ENCODE measurements at places on chromosomes 4 and X. TPM values are rescaled to one million over a fixed set of nuclear protein-coding genes. Genes with fewer than 3 reads are reported as not detected.

Gene NPFFR2
- total RNA-seq: not detected

Gene GLRB
- 0.54 TPM for total RNA-seq

Gene TRMT2B
- total RNA-seq: 26.2 TPM

Gene SYN1
- not detected for total RNA-seq

Gene MAPK10
- 78.2 TPM for total RNA-seq

DNA sequence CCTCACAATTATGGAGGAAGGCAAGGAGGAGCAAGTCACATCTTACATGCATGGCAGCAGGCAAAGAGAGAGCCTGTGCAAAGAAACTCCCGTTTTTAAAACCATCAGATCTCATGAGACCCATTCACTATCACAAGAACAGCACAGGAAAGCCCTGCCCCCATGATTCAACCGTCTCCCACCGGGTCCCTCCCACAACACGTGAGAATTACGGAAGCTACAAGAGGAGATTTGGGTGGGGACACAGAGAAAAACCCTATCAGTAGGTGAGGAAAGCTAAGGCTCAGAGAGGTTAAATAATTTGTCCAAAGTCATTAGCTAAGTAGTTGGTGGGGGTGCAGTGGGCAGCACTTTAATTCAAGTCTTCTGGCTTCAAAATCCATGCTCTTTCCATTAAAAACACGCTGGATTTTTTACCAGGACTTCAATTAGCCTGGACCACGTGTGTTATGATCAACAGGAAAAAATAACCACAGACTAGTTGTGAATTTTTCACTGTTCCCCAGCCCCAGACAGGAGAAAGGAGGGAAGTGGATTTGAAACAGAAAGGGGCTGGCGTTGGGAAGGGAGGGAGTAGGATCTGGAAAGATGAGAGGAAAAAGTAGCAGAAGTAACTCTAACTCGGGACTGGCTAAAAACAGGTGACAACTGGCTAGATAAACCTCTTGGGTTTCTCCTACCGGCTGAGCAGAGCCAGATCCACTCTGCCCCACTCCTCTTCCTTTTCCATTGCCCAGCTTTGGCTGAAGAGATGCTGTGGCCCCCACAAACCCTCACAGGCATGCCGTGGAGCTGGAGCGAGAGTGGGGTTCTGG is 986 bp downstream of the MTMR8 start:
- DNase-seq: peak; percentile 1

DNA sequence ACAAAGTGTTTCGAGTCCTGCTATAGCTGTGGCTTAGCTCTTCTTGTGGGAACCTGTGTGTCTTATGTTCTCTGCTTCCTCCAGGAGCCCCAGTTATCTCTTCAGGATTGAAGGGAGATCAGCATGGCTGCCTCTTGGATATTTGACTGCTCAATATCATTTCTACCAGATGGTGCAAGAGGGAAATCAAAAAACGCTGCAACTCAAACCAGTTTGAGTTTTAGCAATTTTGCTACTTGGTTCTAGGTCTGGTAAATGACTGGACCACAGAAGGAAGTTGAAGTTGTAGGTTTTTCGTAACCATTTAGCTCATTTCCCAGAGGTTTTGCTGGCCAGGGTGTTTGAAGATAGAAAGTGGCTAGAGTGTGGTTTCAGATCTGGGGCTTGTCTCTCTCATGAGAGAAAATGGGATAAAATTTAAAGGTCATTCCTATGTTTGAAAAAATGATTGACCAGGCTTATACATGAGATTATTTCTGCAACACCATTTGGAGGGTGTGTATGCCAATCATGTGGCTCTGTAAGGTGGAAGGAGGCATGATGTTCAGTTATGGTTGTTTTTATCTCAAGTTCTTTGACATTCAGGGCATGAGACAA is 210.4 kb downstream of the SPRY1 start:
- no peak for DNase-seq

DNA sequence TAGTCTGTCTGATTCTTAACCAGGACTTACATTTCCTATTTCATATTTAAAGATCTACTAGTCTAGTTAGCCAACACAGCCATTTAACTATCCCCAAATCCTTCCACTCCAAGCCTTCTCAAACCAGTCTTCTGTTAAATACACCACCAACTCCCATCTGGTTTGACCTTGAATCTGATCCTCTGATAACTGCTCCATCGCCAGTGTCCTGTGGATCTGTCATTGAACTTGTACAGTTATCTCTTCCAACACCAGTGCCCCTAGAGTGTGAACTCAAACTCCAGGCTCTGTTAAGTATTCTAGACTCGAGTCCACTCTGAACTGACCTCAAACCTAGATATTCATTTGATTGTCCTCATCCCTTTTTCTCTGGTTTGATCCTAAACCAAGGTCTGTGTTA is 14.4 kb downstream of the WDR13 start:
- no peak for DNase-seq

- no peak for DNase-seq
These were observed 17.7 kb upstream of the N4BP2 start for GRCh38 chr4:40038977-40039376.

DNA sequence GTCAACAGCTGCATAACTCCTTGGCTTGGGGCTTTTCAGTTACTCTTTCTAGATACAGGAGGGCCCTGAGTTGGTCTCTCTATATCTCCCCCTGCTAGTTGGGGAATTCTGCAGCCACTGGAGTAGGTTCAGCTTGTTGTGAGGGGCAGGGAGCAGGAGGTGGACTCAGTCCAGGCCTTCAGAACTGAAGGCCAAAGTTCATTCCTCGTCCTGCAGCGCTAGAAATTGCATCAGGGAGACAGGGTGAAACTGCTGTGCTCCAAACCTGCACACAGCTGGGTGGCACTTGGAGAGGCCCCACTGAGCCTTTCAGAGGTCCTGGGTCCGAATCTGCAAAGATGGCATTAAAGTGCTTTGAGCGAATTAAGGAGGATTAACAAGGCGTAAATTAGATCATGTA is 24.9 kb upstream of the TRIM60 start:
- no peak for DNase-seq

DNA sequence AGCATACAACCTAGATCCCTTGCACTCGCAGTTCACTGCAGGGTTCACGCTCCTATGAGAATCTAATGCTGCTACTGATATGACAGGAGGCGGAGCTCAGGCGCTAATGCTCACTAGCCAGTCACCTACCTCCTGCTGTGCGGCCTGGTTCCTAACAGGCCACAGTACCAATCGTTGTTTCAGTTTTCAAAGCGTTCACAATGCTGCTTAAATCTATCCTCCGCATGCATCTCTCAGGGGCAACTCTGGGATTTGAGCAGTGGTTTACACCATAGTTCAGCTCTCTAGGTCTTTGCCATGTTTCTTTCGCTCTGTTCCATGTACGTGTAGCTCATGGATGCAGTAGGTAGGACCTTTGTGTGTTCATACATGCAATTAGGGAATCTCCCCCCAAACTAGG is 47.2 kb downstream of the CLOCK start:
- no peak for DNase-seq

- no peak for DNase-seq
These were observed 136.4 kb downstream of the REPS2 start for GRCh38 chrX:17082831-17083230.

- DNase-seq: no peak
These were observed 72.5 kb downstream of the EVC2 start for GRCh38 chr4:5635826-5636195.

DNA sequence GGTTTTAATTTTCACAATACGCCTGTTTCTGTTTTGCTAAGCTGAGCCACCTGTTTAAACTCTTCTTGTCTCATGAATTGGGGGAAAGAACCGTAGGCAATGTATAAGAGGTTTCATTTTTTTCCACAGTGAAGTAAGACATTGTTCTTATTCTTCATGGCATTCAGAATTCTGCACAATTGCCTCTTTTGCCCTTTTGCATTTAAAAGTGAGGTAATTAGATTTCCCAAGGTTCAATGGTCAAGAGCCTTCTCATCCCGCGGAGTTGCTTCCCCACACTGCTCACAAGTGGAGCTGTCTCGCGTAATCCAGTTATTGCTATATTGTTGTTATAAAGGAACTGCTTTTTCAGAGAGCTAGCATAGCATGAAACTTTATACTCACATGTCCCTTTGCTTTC is 90.9 kb upstream of the SPRY1 start:
- DNase-seq: peak; percentile 7

DNA sequence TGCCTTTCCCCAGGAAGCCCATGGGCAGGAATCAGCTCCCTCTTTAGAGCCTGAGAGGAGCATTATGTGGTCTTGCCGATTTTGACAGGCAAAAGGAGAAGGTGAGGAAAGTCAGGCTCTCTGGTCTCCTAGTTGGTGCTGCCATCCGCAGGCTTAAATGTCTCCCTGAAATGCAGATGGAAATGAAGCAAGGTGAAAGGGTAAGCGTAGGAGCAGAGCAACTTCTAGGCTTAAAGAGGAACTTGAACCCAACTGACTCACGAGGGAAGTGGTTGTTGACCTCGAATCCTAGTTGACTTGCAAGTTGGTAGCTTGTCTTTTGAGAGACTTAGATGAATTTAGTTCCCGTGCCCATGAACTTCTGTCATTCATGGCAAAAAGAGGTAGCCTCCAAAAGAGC is 205.9 kb downstream of the PTTG2 start:
- DNase-seq: no peak

DNA sequence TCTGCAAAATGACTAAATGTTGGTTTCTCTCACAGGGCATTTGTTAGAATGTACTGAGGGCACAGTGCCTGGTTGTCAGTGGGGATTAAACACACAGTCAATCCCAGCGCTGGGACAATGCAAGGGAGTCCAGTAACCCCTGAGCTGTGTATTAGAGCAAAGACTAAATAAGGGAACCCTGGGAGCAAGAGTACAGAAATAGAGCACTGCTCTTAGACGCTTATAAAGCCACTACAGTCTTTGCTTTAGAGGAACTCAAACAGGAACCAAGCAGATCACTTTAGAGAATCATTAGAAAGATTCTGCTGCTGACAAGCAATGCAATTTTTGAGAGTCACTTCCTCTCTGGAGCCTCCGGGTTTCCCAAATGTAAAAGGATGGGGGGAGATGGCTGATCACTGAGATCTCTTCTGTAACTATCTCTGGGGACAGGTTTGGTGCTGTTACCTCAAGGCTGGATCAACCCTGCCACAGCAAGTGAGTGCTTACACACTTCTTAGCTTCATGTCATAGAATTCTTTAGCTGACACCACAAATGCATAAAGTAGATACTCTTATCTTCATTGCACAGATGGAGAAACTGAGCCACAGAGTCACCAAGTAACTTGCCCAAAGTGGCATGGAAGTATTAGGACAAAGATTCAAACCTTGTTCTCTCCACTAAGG is 137.8 kb upstream of the CPEB2 start:
- no peak for DNase-seq

GRCh38 chr4:151876381-151876988 is 115.7 kb upstream of the GATB start:
- DNase-seq: no peak

DNA sequence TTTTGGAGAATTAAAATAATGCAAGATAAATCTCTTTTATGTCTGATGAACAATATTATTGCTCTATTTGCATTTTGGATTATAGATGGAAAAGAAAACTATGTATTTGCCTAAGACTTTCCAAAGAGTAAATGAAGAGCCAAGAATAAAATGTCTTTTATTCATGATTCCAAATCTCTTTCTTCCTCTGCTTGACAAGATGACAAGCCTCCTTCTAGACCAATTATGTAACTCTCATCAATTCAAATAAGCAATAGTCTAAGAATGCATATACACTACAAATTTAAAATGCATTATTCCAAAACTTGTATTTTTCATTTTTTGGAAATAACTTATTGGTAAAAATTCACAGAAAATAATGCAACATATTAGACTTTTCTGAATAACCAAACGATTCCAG is 377.3 kb downstream of the GASK1B start:
- DNase-seq: no peak

- DNase-seq: no peak
These were observed 22.2 kb downstream of the PDGFC start for GRCh38 chr4:156949373-156949814.

- no peak for DNase-seq
These were observed 22.4 kb upstream of the UGT2B4 start for GRCh38 chr4:69518102-69518501.

- DNase-seq: no peak
These were observed 674.3 kb upstream of the INTU start for GRCh38 chr4:126958482-126958881.

- no peak for DNase-seq
These were observed 147.4 kb downstream of the SMIM20 start for GRCh38 chr4:26061248-26061986.

DNA sequence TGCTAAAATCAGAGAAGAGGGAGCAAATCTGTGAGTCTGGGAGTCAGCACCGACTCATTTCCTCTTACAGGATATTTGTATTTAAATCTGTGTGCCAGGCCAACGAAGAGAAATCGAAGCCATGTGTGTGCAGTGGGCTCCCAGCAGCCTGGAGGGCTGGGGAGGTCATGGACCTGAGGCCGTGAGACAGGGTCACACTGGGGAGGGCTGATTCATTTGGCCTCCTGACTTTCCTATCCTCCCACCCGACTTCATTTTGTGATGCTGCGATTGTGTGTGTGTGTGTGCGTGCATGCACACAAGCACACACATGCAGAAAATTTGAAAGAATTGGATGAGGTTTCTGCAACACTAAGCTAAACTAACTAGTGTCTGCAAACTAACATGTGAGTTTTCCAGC is 48.7 kb upstream of the STX18 start:
- DNase-seq: no peak

DNA sequence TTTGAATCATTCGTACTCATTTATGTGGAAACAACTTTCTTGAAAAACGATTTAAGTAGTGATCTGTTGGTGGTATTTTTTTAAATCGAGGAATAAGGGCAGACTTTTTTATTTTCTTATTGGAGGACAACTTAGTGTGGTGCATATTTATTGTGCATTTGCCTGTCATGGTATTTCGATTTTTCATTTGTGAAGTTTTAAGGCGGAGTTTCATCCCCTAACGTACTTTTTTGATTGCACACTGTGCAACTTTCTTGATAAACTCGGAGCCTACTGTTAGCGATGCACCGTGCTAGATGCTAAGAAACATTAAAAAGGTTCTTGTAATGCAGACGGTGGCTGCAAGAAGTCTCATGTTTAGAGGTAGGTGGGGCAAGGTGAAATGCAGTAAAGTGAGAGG is 1.4 kb downstream of the ZFX start:
- no peak for DNase-seq

DNA sequence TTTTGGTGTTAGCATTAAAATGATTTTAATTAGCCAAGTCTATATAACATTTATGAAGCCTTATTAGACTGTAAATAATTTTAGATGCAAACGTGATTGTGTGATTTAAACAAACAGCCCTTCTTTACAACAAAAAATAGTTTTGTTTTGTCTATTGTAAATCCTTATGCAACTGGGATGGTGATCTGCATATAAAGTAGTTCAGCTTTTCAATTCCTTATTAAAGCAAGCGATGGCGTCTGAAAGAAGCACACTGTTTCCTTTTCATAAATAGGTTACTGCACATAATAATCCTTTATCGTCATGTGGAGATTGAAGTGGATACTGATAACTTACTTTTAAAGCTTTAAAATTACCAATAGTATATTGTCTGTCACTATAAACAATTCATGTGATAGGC is 8.8 kb downstream of the SLITRK2 start:
- DNase-seq: no peak

Data from thyroid gland (tissue), 4 donors.